ENCODE measurements at places on chromosomes 12 and 14.
A peak's percentile ranks its signal among the peaks of the same experiment; 100 is the strongest.

GRCh38 chr12:21509768-21510167 is 8.2 kb downstream of the GOLT1B start:
- H3K27ac ChIP-seq = peak overlapping the region; percentile 85
- H3K36me3 ChIP-seq = peaks cover 57% of the 10 kb centered on the region
- H3K4me1 ChIP-seq = peaks cover 38% of the 10 kb centered on the region
- H3K4me3 ChIP-seq = peak overlapping the region; percentile 69
- peak; percentile 24 for DNase-seq

GRCh38 chr14:81211844-81212243 is 8.9 kb downstream of the GTF2A1 start:
- DNase-seq = peak; percentile 32
- H3K4me3 ChIP-seq = no peak overlapping the region
- H3K27ac ChIP-seq = no peak overlapping the region
- no peaks in the 10 kb centered on the region for H3K27me3 ChIP-seq

DNA sequence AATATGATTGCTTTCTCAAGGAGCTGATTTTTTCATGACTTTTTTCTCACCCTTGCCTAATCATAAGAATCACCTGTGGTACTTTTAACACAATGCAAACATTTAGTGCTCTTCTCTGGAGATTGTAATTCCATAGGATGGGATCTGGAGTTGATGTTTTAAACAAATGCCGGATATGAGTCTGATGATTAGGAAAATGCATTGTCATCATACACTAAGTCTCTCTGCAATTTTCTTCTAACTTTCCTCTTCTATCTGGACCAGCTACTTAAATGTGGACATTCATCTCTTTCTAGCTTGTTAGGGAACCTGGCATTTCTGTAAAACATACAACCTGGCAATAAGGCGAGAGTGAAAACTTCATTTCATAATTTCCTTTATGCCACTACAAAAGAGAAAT is 23.5 kb downstream of the PMCH start:
- H3K4me1 ChIP-seq = peaks cover 3% of the 10 kb centered on the region
- no peak overlapping the region for H3K4me3 ChIP-seq
- DNase-seq = no peak

GRCh38 chr14:106269029-106269428 is 742.6 kb downstream of the TMEM121 start:
- H3K4me3 ChIP-seq = no peak overlapping the region
- no peak overlapping the region for H3K27ac ChIP-seq
- H3K36me3 ChIP-seq = no peaks in the 10 kb centered on the region
- DNase-seq = no peak
- H3K27me3 ChIP-seq = peaks cover 63% of the 10 kb centered on the region
- peaks cover 3% of the 10 kb centered on the region for H3K4me1 ChIP-seq

DNA sequence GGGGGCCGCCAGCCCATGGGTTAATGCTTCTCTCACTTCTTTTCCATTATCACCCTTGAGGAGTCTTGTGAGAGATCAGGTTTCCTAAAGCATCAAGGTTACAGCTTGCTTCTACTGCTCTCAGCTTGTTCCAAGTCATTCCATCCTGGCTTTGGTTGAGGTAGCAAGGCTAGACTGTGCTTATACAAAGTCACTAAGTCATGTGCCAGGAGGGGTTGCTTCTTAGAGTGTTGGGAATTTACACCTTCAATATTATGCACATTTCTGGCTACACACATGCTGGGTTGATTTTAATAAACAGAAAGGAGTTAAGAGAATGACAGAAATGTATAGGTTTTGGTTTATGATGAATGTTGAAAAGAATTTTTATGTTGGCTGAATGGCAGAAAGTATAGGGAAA is 21.8 kb downstream of the IFT43 start:
- H3K27ac ChIP-seq = no peak overlapping the region
- H3K27me3 ChIP-seq = no peaks in the 10 kb centered on the region
- H3K36me3 ChIP-seq = peaks cover 6% of the 10 kb centered on the region
- no peaks in the 10 kb centered on the region for H3K4me1 ChIP-seq
- DNase-seq = no peak
- H3K4me3 ChIP-seq = no peak overlapping the region

GRCh38 chr12:9977916-9978315 is 6.7 kb downstream of the CLEC12A start:
- H3K4me1 ChIP-seq = no peaks in the 10 kb centered on the region
- H3K27ac ChIP-seq = no peak overlapping the region
- H3K36me3 ChIP-seq = no peaks in the 10 kb centered on the region
- no peak overlapping the region for H3K4me3 ChIP-seq
- no peak for DNase-seq
- H3K27me3 ChIP-seq = peaks cover 35% of the 10 kb centered on the region

GRCh38 chr12:23098110-23098509 is 473.1 kb downstream of the ETNK1 start:
- no peaks in the 10 kb centered on the region for H3K27me3 ChIP-seq
- H3K27ac ChIP-seq = no peak overlapping the region
- H3K4me1 ChIP-seq = no peaks in the 10 kb centered on the region
- no peaks in the 10 kb centered on the region for H3K36me3 ChIP-seq

- H3K4me3 ChIP-seq = no peak overlapping the region
- no peak for DNase-seq
- H3K4me1 ChIP-seq = no peaks in the 10 kb centered on the region
- no peak overlapping the region for H3K27ac ChIP-seq
- H3K27me3 ChIP-seq = no peaks in the 10 kb centered on the region
Observed at GRCh38 chr14:37376944-37377609, 179.3 kb downstream of the MIPOL1 start.

- no peaks in the 10 kb centered on the region for H3K4me1 ChIP-seq
- peaks cover 8% of the 10 kb centered on the region for H3K27me3 ChIP-seq
- no peak overlapping the region for H3K4me3 ChIP-seq
- no peak for DNase-seq
- no peak overlapping the region for H3K27ac ChIP-seq
Observed at GRCh38 chr12:90978117-90978770, 23.3 kb upstream of the CCER1 start.

DNA sequence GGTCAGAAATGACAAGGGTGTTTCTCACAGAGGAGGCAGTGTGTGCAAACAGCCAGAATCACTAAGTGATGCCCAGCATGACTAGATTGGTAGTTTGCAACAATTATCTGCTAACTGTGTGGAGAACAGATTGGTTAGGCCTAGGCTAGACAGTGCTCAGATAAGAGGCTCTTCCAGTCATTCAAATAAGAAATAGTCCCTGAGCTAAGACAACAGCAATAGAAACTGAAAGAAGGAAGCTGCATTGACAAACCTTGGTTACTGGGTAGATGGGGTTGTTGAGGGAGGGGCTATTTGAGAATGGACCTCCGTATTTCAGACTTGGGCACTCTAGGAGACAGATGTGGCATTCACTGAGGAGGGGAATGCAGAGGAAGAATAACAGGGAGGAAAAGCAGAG is 255.0 kb upstream of the NPAS3 start:
- no peak overlapping the region for H3K27ac ChIP-seq
- no peak for DNase-seq
- no peak overlapping the region for H3K4me3 ChIP-seq

DNA sequence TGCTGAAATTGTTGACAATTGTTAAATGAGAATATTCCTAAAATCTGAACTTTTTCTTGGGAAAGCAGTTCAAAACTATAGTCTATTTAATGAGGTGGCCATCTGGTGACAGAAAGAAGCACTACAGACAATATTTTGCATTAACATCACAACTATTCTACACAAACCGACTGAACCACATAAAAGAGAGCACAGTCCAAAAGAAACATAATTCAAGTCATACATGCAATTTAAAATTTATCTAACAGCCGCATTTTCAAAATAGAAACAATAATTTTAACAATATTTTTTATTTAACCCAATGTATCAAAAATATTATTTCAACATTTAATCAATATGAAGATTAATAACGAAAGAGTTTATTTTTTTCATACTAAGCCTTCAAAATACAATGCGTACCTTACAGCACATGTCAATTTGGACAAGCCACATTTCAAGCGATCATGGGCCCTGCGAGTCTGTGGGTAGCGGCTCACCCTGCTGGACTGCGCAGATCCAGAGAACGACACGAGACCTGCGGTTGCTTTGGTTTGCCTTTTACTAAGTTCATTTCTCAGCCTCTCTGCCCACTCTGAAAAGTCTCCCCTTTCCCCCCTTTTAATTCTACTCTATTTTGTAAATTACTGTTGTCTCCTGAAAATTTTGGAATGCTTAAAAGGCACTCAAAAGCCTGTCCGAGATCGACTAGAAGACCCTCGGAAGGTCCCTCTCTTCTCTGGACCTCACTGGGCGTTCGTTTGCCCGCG is 947 bp upstream of the LRRC9 start:
- H3K36me3 ChIP-seq = no peaks in the 10 kb centered on the region
- no peak overlapping the region for H3K4me3 ChIP-seq
- peaks cover 7% of the 10 kb centered on the region for H3K4me1 ChIP-seq

DNA sequence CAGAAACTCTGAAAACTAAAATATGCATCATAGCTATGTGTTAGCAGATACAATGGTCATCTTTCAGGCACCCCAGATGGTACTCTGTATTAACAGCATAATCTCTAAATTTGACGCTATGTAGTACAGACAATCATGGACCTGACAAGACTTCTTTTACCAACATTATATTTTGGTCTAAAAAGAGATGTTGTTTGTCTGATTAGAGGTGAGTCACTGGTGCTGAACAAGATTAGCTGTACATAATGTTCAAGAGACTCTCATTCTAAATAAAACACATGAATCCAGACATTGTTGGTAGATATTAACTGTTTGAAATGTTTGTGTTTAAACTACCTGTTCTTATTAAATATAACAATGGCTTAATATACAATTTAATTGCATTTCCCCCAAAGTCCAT is 146.4 kb upstream of the LMNTD1 start:
- no peak for DNase-seq
- no peak overlapping the region for H3K27ac ChIP-seq

DNA sequence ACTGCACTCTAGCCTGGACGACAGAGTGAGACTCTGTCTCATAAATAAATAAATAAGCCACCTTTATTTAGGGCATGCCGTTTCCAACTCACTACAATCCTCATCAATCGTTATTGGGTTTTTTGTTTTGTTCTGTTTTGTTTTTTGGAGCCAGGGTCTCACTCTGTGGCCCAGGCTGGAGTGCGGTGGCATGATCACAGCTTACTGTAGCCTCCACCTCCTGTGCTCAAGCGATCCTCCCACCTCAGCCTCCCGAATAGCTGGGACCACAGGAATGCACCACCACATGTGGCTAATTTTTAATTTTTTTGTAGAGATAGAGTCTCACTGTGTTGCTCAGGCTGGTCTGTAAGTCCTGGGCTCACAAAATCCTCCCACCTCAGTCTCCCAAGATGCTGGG is 3.6 kb upstream of the ANAPC5 start:
- H3K27me3 ChIP-seq = peaks cover 5% of the 10 kb centered on the region
- H3K4me1 ChIP-seq = peaks cover 16% of the 10 kb centered on the region
- H3K27ac ChIP-seq = no peak overlapping the region
- H3K36me3 ChIP-seq = peaks cover 8% of the 10 kb centered on the region
- no peak overlapping the region for H3K4me3 ChIP-seq

GRCh38 chr12:101967506-101967905 is 90.1 kb downstream of the DRAM1 start:
- no peak for DNase-seq
- H3K36me3 ChIP-seq = no peaks in the 10 kb centered on the region
- H3K4me3 ChIP-seq = no peak overlapping the region

- H3K27me3 ChIP-seq = no peaks in the 10 kb centered on the region
- no peak for DNase-seq
- no peaks in the 10 kb centered on the region for H3K4me1 ChIP-seq
- H3K4me3 ChIP-seq = no peak overlapping the region
Observed at GRCh38 chr14:30680036-30680435, 57.9 kb downstream of the SCFD1 start.

DNA sequence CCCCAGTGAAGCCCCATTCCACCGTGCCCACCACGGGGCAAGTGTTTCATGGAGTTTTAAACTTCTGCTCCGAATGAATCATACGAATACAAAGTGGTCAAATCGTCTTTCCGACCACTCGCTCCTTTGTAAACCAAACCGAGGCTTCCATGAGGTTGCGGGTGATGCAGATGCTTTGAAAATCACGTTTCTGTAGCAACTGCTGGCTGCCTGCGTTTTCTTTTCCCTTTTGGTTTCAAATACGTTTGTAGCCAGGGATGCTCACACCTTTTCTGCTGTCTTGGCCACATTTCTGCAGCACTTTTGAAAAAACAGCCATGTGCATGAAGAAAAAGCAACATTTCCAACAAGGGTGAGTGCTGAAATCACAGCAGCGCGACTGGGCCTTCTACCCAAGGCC is 33.7 kb downstream of the RFLNA start:
- H3K4me1 ChIP-seq = no peaks in the 10 kb centered on the region
- H3K27me3 ChIP-seq = no peaks in the 10 kb centered on the region
- H3K4me3 ChIP-seq = no peak overlapping the region
- no peak for DNase-seq

DNA sequence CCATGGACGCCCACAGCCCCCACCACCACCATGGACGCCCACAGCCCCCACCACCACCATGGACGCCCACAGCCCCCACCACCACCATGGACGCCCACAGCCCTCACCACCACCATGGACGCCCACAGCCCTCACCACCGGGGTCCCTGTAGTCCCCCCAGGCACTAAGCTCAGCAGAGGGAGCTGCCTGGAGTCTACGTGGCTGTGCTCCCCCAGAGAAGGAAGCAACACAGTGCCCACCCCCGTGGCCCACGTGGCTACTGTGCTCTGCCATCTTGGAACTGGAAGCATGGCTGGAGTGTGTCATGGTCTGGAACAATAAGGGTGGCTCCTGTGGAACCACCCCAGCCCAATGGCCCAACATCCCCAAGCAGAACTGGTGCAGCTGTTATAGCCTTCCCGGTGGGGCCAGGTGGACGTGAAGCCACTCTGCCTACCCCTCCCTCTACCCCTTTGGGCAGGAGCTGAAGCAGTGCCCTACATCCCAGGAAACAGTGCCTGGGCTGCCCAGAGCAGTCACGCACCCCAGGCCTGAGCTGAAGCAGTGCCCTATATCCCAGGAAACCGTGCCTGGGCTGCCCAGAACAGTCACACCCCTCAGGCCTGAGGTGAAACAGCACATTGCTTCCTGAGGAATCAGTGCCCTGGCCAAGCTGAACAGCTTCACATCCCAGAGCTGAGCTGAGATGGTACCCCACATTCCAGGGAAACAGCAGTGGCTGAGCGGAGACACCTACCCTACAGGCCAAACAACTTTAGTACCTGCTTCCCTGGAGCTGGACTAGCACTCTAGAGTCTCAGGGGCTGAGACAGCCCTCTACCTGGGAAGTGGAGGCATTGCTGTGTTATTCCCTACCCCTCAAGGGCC is 9.0 kb upstream of the SFSWAP start:
- H3K36me3 ChIP-seq = no peaks in the 10 kb centered on the region
- peaks cover 2% of the 10 kb centered on the region for H3K27me3 ChIP-seq
- no peak overlapping the region for H3K27ac ChIP-seq
- H3K4me3 ChIP-seq = no peak overlapping the region

GRCh38 chr12:62372825-62373224 is 93.8 kb upstream of the MON2 start:
- no peak overlapping the region for H3K4me3 ChIP-seq
- no peaks in the 10 kb centered on the region for H3K27me3 ChIP-seq
- no peak for DNase-seq
- H3K36me3 ChIP-seq = peaks cover 49% of the 10 kb centered on the region
- peaks cover 13% of the 10 kb centered on the region for H3K4me1 ChIP-seq

All from activated CD4-positive, alpha-beta memory T cell treated with anti-CD3 and anti-CD28 coated beads, Interleukin-2, amount 10 ng/mL, durations not matched to agents 7 days and 5 days (primary cell).